Right lobe of liver (tissue), 6 donors: ENCODE measurements at places on chromosomes 7 and 10. TPM values are rescaled to one million over a fixed set of nuclear protein-coding genes. Genes with fewer than 3 reads are reported as not detected.

Gene ZPBP
- total RNA-seq, result not detected

Gene VWDE
- 0.38 TPM for total RNA-seq

Gene ZNF503
- total RNA-seq, result 5.7 TPM

Gene BHLHA15
- 6.6 TPM for total RNA-seq

Gene AQP1
- total RNA-seq, result 14.2 TPM

Gene LRRC4
- 0.74 TPM for total RNA-seq

GRCh38 chr10:30857803-30858202, 173.9 kb downstream of the ZNF438 start:
- H3K4me1 ChIP-seq, result no peaks in the 10 kb centered on the region
- H3K36me3 ChIP-seq, result no peaks in the 10 kb centered on the region
- no peaks in the 10 kb centered on the region for H3K27me3 ChIP-seq
- H3K4me3 ChIP-seq, result no peak overlapping the region
- no peak overlapping the region for H3K27ac ChIP-seq

DNA sequence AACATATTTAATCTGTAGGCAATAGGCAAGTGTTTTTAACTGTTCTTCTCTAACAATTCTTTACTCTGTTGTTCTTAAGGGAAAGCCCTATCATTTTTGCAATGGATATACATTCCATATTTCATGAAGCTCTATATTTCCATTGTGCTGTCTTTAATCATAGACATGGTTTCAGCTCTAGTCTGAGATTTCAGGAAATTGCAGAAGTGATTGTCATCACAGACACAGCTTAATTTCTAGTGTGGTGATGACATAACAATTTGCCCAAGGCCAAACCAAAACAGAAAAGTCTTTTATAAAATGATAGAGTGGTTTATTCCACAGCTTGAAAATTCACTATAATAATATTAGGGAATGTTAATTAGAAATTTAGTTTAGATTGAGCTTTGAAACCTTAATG, 494.1 kb upstream of the SEMA3A start:
- H3K27me3 ChIP-seq, result no peaks in the 10 kb centered on the region
- H3K4me1 ChIP-seq, result no peaks in the 10 kb centered on the region
- no peak overlapping the region for H3K4me3 ChIP-seq
- H3K36me3 ChIP-seq, result no peaks in the 10 kb centered on the region
- DNase-seq, result no peak

- no peak overlapping the region for H3K4me3 ChIP-seq
- H3K27me3 ChIP-seq, result no peaks in the 10 kb centered on the region
- no peak for DNase-seq
- peaks cover 95% of the 10 kb centered on the region for H3K4me1 ChIP-seq
Measured at GRCh38 chr10:50857579-50857978, 27.8 kb downstream of the A1CF start.
